PC-9 (cell line): ENCODE measurements at places on chromosomes 5 and 9. TPM values are rescaled to one million over a fixed set of nuclear protein-coding genes. Genes with fewer than 3 reads are reported as not detected.

Gene SLC34A3
- 1.4 and 2.5 TPM in 2 replicates for total RNA-seq

Gene N4BP3
- total RNA-seq, result 0.81 and 1.1 TPM in 2 replicates

DNA sequence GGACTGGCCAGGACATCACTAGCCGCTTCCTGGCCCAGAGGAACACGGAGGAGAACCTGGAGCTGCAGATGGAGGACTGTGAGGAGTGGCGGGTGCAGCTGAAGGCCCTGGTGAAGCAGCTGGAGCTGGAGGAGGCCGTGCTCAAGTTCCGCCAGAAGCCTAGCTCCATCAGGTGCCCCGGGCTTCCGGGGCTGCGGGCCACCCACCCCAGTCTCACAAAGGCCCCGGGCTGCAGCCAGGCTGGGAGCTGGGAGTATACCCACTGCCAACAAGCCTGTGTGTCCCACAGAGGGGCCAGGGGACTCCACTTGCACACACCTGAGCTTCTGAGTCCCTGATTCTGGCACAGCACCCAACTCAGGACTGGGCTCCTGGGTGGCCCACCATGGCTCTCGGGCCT lies 1.7 kb upstream of the RABL6 start:
- peaks cover 5% of the 10 kb centered on the region; the same call in 1 of the 2 replicates for H3K36me3 ChIP-seq
- H3K4me3 ChIP-seq, result no peak overlapping the region
- no peaks in the 10 kb centered on the region for H3K27me3 ChIP-seq
- H3K4me1 ChIP-seq, result peaks cover 25% of the 10 kb centered on the region
- DNase-seq, result no peak

Gene BSPRY
- 28.8 and 29.3 TPM in 2 replicates for total RNA-seq

Gene SCGB3A1
- total RNA-seq, result not detected in 2 replicates
